Fibroblast of lung (primary cell): ENCODE measurements at places on chromosomes 7 and 10. TPM values are rescaled to one million over a fixed set of nuclear protein-coding genes. Genes with fewer than 3 reads are reported as not detected.

DNA sequence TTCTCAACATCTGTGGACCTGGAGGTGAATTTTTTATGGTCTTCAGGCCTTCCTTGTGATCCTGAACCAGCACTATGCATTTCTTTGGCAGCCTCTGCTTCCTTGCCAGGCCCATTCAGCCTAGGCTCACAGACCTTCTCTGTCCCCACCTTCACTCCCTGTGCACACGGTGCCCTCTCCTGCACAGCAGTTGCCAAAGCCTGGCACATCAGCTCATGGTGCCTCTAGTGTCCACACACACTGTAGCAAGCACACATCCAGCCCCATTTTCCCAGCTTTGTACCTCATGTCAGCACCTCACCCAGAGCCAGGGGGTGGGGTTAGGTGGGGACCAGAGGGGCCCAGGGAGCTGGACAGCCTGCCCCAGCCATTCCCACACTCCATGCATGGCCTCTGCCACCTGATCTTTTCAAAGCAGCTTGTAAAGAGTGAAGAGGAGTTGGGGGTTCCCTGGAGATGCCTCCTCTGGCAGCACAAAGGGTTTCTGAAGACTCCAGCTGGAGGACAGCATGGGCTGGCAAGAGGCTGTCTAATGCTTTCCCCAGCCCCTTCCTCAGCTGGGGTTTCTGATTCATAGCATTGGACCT lies 57.9 kb upstream of the TMEM72 start:
- H3K36me3 ChIP-seq, result no peaks in the 10 kb centered on the region
- H3K4me3 ChIP-seq, result no peak overlapping the region
- peak; percentile 43 for DNase-seq
- H3K27me3 ChIP-seq, result no peaks in the 10 kb centered on the region

DNA sequence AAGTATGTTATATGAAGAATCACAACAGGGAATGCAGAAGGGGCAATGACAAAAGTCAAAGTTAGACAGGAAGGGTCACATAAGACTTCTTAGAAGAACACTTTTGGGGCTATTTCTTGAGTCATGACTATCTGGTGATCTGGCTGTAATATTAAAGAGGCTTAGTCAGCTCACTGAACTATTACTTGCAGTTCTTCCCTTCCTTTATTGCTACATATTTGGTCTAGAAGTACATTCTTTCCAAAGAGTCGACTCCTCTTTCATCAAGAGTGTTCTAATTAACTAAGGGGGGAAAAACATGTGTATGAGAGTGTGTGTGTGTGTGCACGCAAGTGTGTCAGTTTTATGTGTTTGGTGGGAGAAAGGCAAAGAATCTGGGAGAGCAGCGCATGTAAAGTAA lies 247.3 kb upstream of the LRRTM3 start:
- no peak overlapping the region for H3K27ac ChIP-seq
- no peaks in the 10 kb centered on the region for H3K27me3 ChIP-seq
- no peak for DNase-seq
- H3K36me3 ChIP-seq, result no peaks in the 10 kb centered on the region
- no peak overlapping the region for H3K4me3 ChIP-seq
- H3K4me1 ChIP-seq, result no peaks in the 10 kb centered on the region

GRCh38 chr10:36313142-36313541 lies 671.0 kb upstream of the FZD8 start:
- H3K27me3 ChIP-seq, result no peaks in the 10 kb centered on the region
- DNase-seq, result no peak

The LGI1 gene
- total RNA-seq, result not detected in 2 replicates

The RTKN2 gene
- total RNA-seq, result 0.51 and 1.2 TPM in 2 replicates

The VSTM4 gene
- 4.4 and 8.1 TPM in 2 replicates for total RNA-seq

The SEMA4G gene
- total RNA-seq, result 0.51 and 1.8 TPM in 2 replicates
